ENCODE measurements at places on chromosomes 16 and 17.

GRCh38 chr17:4931963-4932362 lies at the start of gene GP1BA:
Gene GP1BA, plus strand, starts transcription at chr17:4932277. Its CDS starts 328 bp downstream, at chr17:4932605.
- DNase-seq = no peak

DNA sequence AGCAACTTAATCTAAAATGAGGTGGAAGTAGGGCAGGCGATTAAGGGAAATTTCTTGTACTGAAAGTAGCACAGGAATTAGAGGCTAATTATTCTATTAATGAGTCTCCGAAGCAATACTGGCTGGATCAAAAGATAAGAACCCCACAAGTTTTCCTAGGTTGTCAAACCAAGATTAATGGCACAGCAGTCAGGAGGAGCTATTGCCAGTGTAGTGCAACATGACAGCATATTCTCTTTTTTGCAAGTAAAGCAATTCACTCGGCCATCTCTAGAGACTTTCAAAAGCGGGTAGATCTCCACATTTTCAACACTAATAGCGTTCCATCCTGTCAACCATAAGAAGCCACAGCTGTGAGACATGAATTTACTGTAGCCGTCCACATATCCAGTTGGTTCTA lies 81.2 kb downstream of the CYB561 start:
- DNase-seq = no peak

GRCh38 chr17:7107012-7107754 lies 7.4 kb downstream of the ASGR2 start:
- DNase-seq = peak; percentile 38

GRCh38 chr16:61945511-61945910 lies 90.7 kb downstream of the CDH8 start:
- DNase-seq = no peak

DNA sequence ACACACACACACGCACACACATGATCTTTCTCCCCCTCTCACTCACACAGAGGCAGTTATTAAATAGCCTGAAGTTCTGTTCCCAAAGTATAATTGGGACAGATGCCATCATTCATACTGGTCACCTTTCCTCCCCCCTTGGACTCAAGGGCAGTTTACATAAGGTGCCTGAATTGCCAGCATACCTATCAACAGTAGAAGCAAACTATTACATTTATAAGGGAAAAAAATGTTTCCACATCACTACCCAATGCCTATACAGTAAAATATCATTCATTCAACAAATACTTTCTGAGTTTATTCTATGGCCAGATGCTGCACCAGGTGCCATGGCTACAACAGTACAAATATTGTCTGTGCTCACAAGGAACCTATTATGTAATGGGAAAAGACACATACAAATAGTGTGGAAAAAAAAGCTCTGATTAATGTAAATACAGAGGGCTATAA lies 6.3 kb downstream of the CNTD1 start:
- no peak for DNase-seq

All from NCI-H510A (cell line).